ENCODE measurements at places on chromosomes 7 and 10.

DNA sequence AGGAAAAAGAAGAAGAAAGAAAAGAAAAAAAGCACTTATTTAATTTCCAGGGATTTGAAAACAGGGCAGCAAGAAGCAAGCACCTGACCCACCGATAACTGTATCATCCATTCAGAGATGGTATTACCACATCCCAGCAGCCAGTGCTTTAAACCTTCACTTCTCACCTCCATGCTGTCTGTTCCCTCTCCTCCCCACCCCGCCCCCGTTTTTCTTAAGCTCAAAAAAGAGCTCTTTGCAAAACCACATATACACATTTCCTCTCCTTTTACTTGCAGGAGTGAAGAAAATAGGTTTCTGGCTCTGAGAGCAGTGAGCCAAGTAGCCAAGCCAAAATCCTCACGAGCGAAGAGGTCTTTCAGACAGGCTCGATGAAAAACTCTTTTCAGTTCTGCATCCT is 2.2 kb downstream of the STOX1 start:
- no peak for DNase-seq

- DNase-seq, result no peak
Observed at GRCh38 chr10:3867454-3868270, 82.7 kb upstream of the KLF6 start.

- DNase-seq, result no peak
Observed at GRCh38 chr10:78913219-78914059, 155.3 kb upstream of the ZMIZ1 start.

GRCh38 chr7:27148756-27149641 is 1.4 kb upstream of the HOXA6 start:
- no peak for DNase-seq

GRCh38 chr7:137110535-137110934 is 233.0 kb downstream of the PTN start:
- no peak for DNase-seq
